ENCODE measurements at places on chromosomes 1 and 21.

GRCh38 chr1:209040351-209040750, 543.2 kb upstream of the CAMK1G start:
- DNase-seq, result no peak

- DNase-seq, result no peak
These were observed 81.6 kb upstream of the IVNS1ABP start for GRCh38 chr1:185398599-185398998.

- DNase-seq, result no peak
These were observed 50.6 kb downstream of the RPS6KA1 start for GRCh38 chr1:26580116-26580515.

DNA sequence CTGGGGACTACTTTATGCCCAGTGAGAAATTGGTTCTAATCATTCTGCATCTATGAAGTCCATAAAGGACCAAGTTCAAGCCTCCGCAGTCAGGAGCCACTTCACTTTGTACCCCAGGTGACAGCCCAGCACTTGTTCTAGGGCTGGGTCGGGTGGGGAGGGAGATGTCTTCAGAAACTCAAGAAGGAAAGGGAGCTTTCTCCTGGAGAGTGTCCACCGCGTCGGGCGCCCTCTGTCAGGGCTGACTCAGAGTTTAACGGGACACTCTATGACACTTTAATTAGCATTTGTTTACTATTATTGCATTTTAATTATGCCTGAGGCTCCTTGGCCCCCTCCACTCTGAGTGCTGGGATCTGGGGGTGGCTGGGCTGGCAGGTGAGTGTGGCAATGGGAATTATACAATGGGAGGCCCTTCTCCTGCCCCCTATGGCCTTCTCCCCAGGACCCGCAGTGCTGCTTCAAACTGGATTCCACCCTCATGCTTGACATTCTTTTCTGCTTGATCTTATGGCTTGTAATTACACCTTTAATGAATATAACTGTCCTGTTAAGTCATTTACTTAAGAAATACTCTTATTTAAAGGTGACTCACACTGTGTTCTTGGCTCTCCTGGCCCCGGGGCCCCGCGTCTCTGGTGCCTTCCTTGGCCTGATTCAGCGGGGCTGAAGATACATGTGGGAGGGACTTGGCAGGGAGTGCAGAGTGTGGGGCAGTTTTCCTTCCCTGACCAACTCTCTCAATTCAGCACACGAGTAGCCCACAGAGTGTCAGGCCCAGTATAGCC, 136.6 kb downstream of the PLXNA2 start:
- DNase-seq, result no peak

DNA sequence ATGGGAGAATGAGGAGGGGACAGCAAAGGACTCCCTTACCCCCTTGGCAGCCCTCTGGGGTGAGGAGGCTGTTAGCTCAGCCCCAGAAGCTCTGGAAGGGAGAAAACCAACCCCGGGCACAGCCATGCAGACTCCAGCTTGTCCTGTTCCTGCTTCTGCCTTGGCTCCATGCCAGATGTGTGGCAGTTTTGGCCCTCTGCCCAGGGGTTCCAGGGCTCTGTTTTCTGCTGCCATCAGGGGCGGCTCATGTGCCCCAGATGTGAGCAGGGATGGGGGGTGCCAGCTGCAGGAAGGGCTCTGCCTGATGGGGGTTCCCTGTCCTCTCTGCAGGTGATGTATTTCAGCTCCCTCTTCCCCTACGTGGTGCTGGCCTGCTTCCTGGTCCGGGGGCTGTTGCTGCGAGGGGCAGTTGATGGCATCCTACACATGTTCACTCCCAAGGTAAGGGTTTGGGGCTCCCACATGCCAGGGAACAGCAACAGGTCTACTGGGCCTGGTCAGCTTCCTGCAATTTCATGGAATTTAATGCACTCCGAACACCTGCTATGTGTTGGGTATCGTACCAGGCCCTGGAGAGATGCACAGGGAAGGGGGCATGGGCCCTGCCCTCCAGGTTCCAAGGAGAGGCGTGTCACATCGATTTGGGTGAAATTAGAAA, 26.1 kb downstream of the SLC6A17 start:
- peak; percentile 12 for DNase-seq

DNA sequence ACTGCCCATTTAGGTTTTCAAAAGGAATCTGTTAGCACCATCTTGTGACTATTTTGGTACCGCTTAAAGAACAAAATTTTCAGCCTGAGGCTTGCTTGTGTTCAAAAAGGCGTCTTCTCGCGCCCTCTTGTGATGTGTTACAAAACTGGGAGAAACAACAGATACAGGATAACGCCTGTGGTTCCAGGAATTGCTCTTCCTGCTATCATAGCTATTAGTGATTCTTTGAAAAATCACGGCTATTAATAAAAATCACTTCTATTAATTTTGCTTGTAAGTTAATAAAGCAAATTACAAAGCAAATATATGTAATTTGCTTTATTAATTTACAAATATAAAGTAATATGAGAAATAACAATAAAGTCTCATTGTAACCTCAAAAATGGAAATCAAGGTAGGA, 82.2 kb upstream of the ABCD3 start:
- DNase-seq, result peak; percentile 85

GRCh38 chr1:198934901-198935305, 296.1 kb downstream of the PTPRC start:
- peak; percentile 43 for DNase-seq

DNA sequence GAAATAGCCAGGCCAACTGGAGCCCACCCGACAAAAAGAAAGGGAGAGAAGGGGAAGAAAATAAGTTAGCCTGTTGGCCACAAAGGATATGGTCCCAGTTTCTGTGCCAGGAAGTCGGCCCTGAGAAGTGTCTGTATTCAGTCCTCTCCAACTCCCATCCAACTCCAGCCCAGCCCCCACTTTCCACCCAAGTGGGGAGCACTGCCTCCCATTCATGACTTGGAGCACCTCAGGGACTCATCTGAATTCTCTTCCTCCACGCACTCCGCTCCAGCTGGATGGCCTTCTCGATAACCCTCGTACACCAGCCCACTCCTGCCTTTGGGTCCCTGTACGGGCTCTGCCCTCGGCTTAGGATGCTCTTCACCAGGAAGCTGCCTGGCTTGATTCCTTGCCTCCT, 2.0 kb upstream of the WNT2B start:
- no peak for DNase-seq

GRCh38 chr21:34722684-34723300, 54.0 kb downstream of the CLIC6 start:
- DNase-seq, result no peak

GRCh38 chr1:234396871-234397270, 23.6 kb downstream of the COA6 start:
- DNase-seq, result no peak

- no peak for DNase-seq
These were observed 66.8 kb upstream of the ANGPTL1 start for GRCh38 chr1:178937695-178938094.

GRCh38 chr1:169513208-169513607, 27.5 kb upstream of the SLC19A2 start:
- peak; percentile 9 for DNase-seq

GRCh38 chr1:34037109-34037508, 127.9 kb downstream of the CSMD2 start:
- no peak for DNase-seq

DNA sequence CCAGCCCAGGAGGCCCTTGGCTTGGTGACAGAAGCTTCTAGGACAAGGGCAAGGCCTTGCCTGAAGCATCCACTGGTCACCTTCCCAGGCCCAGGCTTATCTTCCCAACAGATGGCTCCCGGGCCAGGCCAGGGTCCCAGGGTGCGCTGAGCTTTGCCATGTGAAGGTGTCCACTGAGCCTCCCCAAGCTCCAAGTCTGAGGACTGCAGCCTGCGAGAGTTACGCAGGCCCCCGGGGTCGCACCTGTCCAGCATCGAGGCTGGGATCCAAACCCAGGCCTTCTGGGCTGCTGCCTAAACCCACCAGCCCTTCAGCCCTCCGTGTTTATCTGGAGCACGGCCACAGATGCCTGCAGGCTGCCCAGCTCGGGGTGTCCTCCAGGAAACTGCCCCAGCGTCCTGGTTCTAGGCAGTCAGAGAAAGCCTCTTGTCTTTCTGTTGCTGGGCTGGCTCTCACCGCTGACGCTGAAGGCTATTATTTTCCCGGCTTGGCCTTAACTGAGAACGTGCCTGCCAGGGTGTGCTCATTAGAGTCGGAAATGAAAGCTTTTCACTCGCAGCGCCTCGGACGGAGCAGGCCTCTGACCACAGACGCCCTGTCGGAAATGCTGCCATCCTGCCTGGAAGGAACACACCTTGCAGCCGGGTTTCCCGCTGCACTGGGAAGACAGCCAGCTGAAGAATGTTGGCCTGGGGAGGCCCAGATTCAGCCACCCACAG, 71.4 kb downstream of the MEGF6 start:
- DNase-seq, result peak; percentile 31

GRCh38 chr1:205230982-205231381, 3.2 kb downstream of the TMCC2 start:
- peak; percentile 65 for DNase-seq

GRCh38 chr1:26283871-26284596, 4.1 kb downstream of the SH3BGRL3 start:
- no peak for DNase-seq

DNA sequence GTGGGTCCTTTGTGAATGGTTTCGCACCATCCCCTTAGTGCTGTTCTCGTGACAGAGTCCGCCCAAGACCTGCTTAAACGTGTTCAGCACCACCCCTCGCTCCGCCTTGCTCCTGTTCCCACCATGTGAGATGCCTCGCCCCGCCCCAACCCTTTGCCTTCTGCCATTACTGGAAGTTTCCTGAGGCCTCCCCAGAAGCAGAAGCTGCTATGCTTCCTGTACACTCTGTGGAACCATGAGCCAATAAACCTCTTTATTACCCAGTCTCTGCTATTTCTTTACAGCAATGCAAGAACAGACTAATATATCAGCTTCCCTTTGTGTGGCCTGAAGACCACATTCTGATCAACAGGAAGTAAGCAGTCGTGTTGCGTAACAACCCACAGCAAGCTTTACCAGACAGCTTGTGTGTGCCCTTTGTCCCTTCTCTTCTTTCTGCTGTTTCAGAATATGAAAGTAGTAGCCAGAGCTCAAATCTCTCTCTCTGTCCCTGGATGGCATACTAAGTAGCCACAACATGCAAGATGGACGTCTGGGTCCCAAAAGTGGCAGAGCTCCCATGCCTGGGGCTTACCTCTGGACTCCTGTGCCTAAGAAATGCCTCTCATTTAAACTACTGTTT, 14.1 kb downstream of the HENMT1 start:
- peak; percentile 73 for DNase-seq

DNA sequence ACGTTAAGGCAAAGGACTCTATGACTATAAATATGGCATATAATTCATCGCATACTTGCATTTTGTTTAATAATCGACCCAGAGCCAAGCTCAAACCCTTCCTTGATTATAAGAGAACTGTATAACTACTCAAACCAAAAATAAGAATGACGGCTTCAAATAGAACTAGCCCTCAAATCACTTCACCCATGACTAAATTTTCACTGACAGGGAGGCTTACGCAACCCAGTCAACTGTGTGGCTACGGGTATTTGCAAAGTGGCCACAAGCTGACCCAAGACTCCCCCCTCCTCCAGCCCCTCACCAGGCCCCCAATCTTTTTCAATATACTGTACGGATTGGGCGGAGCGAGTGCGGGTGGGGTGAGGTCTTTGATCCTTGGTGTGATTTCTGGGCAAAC, 268.3 kb downstream of the ASTN1 start:
- no peak for DNase-seq

DNA sequence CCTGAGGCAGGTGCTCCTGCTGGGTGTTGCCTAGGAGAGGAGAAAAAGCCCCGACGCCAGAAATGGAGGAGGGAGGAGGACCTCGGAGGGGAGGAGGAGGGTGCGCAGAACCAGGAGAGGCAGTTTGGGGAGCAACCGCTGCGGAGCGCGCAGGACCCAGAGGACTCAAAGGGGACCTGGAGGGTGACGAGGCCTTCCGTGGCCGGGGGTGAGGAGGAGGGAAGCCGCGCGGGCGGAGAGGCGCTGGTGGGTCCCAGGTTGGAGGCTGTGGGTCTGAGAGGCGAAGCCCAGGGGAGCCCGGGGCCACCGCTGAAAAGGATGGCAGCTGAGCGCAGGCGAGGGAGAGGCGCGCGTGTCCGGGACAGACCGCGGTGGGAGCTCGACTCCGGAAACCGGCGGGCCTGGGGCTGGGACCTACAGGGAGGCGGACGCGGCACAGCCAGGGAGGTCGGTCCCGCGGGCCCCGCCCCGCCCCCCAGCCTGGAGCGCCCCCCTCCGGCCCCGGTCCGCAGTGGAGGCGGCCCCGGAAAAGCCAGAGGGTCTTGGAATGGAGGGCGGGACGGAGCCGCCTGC, 15.1 kb downstream of the RNF223 start:
- no peak for DNase-seq

DNA sequence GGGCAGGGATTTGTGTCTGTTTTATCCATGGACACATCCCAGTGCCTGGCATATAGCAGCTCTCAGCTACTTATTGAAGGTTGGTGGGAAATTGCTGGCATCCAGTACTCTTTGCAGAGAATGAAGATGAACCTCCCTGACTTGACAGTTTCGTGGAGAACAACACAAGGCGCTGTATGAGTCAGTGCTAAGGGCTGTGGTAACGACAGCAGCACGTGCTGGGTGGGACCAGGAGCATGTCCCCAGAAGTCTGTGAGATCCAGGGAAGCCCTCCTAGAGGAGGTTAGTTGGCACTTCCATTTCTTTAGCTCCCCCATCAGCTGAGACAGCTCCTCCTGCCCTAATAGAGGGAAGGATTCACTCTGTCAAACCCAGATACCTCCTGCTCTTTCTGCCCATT, 25.9 kb upstream of the IL19 start:
- no peak for DNase-seq

DNA sequence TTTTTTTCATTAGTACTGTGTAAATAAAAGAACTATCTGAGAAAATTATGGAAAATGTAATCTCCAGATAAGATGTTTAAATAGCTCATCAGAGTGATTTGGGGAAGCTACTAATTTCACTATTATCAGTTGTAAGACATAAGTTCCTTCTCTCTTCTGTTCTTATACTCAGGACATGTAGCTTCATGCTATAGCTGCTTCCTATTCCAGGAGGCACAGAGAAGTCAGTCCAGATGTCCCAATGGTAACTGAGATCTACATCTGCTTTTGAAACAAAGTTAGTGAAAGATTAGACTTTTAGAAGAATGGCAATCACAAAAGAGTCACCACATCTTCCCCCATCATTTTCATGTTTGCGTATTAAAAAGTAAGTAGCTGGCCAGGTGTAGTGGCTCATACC, 5.6 kb downstream of the MAP3K21 start:
- DNase-seq, result no peak

GRCh38 chr1:151970128-151970527, 23.5 kb downstream of the S100A10 start:
- DNase-seq, result no peak

DNA sequence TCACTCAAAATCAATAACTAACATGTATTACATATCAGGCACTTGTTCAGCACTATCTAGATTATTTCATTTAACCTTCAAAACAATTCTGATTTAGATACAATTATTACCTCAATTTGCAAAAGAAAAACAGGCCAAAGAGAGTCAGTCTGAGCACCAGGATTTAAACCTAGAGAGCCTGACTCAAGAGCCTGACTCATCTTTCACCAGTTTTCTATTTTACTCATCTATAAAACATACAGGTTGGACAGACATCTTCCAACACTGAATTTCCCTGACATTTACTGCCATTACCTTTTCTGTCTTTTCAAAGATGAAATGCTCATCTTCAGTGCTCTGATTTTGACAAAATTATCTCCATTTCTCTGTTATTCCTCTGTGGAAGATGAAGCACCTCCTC, 116.5 kb downstream of the MRPL39 start:
- no peak for DNase-seq

GRCh38 chr21:41861987-41862386, 17.2 kb downstream of the PRDM15 start:
- no peak for DNase-seq

- DNase-seq, result no peak
These were observed 1.7 kb upstream of the VWA1 start for GRCh38 chr1:1433804-1434130.

GRCh38 chr1:30929944-30930525, 21.5 kb upstream of the SDC3 start:
- DNase-seq, result no peak

Measured in globus pallidus (tissue), 1 donor.